ENCODE measurements at places on chromosomes 12 and 14. TPM values are rescaled to one million over a fixed set of nuclear protein-coding genes. Genes with fewer than 3 reads are reported as not detected.

The ASCL1 gene
- not detected for total RNA-seq

The LRRC43 gene
- total RNA-seq, result not detected

The DDX51 gene
- 26.5 TPM for total RNA-seq

The SRSF9 gene
- total RNA-seq, result 215 TPM

The TAS2R7 gene
- not detected for total RNA-seq

The GPR65 gene
- not detected for total RNA-seq

The NRXN3 gene
- total RNA-seq, result 0.52 TPM

The SERPINA10 gene
- total RNA-seq, result not detected

The EAPP gene
- total RNA-seq, result 37.9 TPM

The CDCA4 gene
- 49.6 TPM for total RNA-seq

The LPAR5 gene
- 0.53 TPM for total RNA-seq

The TCL1A gene
- total RNA-seq, result not detected

The DAAM1 gene
- total RNA-seq, result 15.4 TPM

The FAM186B gene
- 0.11 TPM for total RNA-seq

The MYH6 gene
- total RNA-seq, result 0.10 TPM

The TROAP gene
- 88.1 TPM for total RNA-seq

The SERPINA6 gene
- total RNA-seq, result 2.0 TPM

Data from A549 treated with AZD2906 at 1 μM for 4 hours (cell line).